Activated CD4-positive, alpha-beta memory T cell treated with anti-CD3 and anti-CD28 coated beads for 36 hours (primary cell): ENCODE measurements at places on chromosomes 12 and 14. TPM values are rescaled to one million over a fixed set of nuclear protein-coding genes. Genes with fewer than 3 reads are reported as not detected.

GRCh38 chr12:694734-695503, 31.7 kb upstream of the NINJ2 start:
- DNase-seq: no peak

- no peak for DNase-seq
Measured at GRCh38 chr12:26658991-26659390, 174.0 kb downstream of the ITPR2 start.

GRCh38 chr12:11941606-11942337, 129.0 kb upstream of the BCL2L14 start:
- no peak for DNase-seq

The CIT gene
- 61.7 TPM for total RNA-seq
